Cortex of kidney (tissue), 1 donor: ENCODE measurements at places on chromosomes 2 and 18.

DNA sequence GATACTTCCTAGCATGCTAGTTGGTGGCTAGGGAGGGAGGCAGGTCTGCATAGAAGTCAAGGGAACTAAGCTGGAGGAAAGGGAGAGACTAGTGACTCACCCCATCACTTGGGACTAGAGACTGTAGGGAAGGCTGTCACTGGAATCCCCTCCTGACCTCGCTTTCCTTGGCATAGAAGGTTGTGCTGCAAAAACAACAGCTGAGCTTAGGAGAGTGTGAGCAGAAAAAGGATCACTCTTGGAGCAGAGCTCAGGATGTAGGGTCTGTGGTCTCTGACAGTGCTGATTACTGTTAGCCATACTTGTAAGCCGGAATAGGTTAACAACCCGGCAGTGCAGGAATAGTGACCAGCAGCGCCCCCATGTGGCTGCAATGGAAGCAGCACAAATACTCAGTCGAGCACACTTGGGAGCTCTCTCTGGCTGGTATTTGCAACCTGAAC is 66.9 kb upstream of the SMAD2 start:
- no peak for DNase-seq

- no peak for DNase-seq
These were observed 884 bp downstream of the HES6 start for GRCh38 chr2:238238766-238239542.

- DNase-seq, result no peak
These were observed 3.3 kb upstream of the ABCA12 start for GRCh38 chr2:215141706-215142105.

DNA sequence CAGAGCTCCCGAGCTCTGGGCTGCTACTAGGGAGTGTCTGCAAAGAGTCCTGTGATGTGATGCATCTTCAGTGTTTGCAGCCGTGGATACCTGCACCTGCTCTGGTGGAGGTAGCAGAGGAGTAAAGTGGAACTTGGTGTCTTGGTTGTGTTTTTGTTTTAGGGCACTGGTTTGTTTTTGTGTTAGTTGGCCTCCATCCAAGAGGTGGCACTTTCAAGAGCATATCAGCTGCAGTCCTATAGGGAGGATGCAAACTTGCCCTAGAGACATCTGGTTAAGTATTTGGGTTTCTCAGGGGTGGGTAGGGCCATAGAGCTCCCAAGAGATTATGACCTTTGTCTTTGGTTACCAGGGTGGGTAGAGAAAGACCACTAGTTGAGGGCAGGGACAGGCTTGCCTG is 1249.0 kb upstream of the FAM98A start:
- no peak for DNase-seq

DNA sequence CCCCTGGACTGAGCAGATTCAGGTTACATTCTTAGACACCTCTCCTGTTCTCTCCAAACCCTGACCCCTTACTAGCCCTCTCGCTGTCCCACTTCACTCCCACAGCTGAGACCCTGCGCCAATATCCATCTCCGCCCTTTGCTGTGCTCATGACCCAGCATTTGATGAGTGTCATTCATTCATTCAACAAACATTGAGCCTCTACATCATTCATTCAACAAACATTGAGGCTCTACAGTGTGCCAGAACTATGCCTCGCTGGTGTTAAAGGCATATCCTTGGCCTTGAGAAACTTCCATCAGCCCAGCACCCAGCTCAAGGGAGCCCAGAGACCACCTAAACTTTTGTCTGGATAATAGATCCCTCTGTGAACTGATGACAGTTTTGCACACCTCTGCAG is 41.9 kb upstream of the MRPL33 start:
- no peak for DNase-seq

GRCh38 chr18:3097082-3097481 is 84.1 kb upstream of the LPIN2 start:
- DNase-seq, result no peak
